Esophagus squamous epithelium (tissue), 5 donors: ENCODE measurements at places on chromosomes 5 and 9.

DNA sequence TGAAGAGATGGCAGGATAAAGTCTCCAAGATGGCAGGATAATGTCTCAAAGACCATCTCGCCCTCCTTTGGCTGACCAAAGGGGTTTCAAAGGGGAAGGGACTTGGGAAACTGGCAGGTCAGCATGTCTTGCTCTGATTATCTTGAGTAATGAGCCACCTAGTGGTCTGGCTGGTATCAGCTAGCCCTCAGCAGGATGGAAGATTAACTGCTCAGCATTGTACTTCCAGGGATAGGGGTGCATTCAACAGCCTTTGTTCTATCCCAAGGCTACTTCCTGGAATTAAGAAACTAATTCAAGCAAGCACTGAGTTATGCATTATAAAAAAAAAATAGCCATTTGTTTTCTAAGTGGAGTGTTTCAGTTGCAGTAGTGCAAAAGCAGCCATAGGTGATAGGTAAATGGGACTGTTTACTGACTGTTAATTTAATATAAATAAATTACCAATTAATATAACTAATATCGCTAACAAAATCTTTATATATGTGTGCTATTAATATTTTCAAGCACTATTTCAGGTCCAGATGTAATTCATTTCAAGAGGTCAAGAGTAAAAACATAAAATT is 555.5 kb downstream of the CDH9 start:
- no peak for DNase-seq

- DNase-seq: no peak
These were observed 1944.2 kb upstream of the NUDT12 start for GRCh38 chr5:105506692-105507277.

DNA sequence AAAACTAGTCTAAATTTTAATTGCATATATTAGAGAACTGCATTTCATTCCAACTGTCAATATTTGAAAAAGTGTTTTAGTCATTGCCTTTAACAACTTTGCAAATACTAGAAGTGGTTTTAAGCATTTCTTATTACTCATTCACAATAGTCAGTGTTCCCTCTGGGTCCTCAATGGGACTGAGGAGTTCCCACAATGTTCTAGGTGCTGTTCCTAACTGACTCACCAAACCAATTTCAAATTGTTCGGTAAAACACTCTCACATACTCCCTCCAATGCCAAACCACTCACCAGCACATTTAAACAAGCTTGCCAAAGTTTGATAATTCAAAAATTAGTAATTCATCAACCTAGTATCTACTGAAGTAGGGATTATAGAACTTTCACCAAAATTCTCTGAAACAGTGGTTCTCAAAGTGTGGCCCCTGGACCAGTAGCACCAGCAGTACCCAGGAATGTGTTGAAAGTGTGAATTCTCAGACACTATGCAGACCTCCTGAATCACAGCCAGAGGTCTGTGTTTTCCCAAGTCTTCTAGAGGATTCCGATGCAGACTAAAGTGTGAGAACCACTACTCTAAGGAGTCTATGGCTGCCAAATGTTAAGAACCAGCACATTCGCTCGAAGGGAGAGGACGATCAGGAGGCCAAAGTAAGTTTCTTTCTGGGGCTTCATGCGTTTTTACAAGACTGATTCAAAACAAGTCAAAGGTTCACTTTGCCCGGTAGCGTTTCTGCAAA is 72.8 kb downstream of the APBA1 start:
- DNase-seq: no peak

GRCh38 chr9:76581731-76582130 is 122.7 kb downstream of the GCNT1 start:
- no peak for DNase-seq

- DNase-seq: no peak
These were observed 701.6 kb downstream of the MTRR start for GRCh38 chr5:8570528-8570927.

DNA sequence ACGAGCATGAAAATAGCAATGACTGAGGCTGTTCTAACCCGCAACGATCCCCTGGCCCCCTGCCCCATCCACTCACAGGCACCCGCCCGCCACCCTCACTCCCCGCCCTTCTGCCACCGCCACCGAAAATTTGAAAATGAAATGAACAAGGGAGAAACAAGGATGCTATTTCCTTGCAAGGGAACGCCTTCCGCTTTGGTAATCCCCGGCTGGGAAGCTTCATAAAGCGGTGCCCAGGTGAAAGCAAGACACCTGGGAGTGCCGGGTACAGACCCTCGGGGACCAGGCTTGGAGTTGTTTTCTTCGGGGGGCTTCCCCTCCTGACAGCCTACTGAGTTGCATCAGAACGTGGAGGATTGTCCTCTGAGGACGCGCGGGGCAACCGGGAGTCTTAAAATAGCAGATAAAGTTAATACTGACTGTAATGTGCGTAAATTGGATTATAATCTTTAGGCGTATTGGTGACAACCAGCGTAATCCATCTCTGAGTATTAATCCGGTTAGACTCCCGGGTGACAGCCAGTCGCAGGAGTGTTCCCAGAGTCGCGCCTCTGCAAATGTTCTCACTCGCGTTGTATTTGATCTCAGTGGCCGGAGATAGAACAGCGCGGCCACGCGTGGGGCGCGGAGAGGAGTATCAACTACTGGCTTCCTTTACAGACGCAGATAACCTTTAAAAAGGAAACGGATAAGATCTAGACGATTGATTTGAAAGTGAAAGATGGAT is 885 bp upstream of the MLLT3 start:
- no peak for DNase-seq

GRCh38 chr5:39201160-39201780 is 18.1 kb downstream of the FYB1 start:
- DNase-seq: no peak

GRCh38 chr5:172816925-172817562 is 17.0 kb upstream of the ERGIC1 start:
- DNase-seq: no peak

GRCh38 chr5:132420706-132421272 is 51.3 kb downstream of the SLC22A5 start:
- DNase-seq: no peak

GRCh38 chr9:27423915-27424710 is 100.0 kb upstream of the IFNK start:
- DNase-seq: no peak

DNA sequence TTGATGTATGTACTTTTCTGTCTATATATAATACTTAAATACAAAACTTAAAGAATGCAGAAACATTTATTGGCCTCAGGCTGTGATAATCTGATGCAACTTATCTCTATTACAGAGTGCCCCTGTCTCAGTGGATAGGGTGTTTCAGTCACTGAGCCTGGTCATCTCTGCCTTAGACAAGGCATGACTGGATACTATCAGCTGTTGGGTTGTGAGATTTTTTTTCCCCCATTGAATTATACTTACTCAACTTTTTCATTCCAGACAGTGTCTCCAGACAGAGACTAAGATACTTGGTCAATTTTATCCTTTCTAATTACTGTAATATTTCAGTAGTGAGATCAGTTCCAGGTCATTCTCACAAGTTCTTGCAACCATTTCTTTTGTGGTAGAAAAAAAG is 26.7 kb downstream of the XRCC4 start:
- DNase-seq: no peak

DNA sequence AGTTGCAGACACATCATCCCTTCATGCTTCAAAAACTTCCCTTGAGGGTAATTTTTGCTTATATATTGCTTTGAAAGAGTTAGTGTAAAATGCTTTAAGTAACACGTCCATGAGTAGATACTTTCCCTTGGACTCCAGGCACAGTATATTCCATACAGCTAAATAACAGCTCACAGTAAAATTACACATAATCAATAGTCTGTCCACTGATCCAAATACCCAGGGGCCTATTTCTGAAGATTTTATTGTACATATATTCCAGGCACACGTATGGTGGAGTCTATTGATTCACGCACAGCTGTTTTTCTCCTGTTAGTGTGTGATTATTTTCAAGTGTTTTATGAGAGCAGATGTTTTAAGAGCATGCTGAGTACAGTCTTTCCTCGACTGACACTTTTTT is 223.7 kb upstream of the GRAMD2B start:
- no peak for DNase-seq

DNA sequence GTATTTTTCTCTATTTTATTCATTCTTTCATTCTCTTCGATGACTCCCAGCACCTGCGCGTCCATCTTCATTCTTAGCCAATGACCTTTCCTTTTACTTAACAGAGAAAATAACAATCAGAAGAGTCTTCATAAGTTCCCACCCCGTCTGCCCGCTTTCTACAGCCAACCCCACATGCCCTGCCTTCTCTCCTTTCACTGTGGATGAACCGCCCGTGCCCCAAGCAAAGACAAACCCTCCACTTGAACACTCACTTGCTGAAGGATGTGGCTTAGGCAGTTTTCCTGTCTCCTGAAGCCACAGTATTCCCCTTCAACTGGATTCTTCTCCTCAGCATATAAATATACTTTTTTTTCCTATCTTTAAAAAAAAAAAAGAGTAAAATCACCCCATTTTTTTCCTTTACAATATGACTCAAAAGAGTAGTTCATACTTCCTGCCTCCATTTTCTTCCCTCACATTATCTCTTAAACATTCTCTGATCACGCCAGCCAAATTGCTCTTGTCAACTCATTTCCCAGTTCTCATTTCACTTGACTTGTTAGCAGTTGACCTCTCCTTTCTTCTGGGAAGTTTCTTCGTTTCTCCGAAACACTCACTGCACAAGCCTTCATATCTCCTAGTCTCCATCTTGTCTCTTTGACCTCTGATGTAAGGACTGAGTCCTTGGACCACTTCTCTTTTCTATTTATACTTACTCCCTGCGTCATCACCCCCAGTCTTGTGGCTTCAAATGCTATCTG is 11.1 kb downstream of the NIPSNAP3B start:
- no peak for DNase-seq

DNA sequence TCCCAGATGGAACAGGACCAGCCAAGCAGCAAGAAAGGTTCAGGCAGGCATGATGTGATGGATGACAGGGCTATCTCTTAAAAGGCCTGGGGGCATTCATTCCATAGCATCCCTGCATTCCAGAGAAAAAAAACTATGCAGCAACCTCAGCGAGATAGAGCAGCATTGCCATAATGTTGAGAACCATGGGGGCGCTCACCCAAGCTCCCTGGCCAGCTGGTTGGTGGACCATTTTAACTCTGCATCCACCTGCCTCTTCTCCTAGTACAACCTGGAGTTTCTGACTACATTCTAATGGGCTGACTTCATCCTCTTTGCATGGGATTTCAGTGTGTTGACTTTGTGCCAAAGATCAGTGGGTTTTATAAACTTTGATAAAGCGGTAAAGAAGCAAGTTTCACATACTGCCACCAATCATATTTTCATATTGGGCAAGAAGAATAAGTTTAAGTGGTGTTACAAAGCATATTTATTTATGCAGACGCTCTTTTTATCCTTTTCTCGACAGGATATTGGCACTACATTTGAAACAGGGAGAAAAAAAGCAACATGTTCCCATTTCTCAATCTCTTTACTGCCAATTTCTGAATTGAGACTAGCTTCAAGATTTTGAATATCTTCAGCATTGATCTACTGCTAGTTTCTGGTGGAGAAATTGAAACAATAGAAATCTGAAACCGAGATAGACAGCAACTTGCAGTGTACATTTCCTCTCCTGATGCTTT is 378.3 kb upstream of the WWC1 start:
- no peak for DNase-seq

GRCh38 chr5:24602188-24602587 is 42.6 kb downstream of the CDH10 start:
- DNase-seq: no peak

GRCh38 chr5:156396063-156396829 is 69.3 kb downstream of the SGCD start:
- DNase-seq: no peak

- no peak for DNase-seq
These were observed 53.9 kb upstream of the UBAC1 start for GRCh38 chr9:136014924-136015633.

GRCh38 chr5:40210694-40211093 is 469.0 kb upstream of the PTGER4 start:
- no peak for DNase-seq

DNA sequence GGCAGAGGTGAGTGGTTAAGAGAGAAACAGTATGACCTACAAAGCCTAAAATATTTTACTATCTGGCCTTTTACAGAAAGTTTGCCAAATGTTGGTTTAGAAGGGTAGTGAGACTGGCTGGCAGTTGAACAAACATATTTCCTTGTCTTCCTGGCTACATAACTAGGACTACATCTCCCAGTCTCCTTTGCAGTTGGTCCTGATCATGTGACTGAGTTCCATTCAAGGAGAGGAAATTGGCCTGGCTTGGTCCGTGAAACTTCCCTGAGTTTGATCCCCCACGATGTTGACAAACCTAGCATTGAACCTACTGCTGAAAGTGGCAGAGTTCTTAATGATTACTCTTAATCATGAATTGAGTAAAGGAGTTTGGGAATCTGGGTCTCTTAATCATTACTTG is 280.8 kb downstream of the SLIT3 start:
- DNase-seq: no peak

DNA sequence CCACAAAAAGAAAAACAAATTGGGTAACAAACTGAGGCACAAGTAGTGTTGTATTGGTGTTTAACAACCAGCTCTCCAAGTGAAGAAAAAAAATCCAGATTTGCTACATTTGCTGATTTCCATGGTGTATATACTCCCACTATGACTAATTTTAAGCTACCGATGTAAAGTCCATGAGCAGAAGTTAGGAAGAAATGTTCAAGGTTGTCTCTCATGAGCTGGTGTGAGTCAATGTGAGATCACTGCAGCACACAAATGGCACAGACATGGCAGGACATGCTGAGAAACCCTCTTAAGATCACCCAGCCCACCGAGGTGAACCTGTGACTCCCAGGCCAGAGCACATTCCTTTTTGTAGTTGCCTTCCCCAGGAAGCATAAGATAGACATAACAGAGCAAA is 36.2 kb downstream of the SLC44A1 start:
- no peak for DNase-seq

GRCh38 chr9:73023025-73023541 is 70.2 kb upstream of the ALDH1A1 start:
- no peak for DNase-seq

DNA sequence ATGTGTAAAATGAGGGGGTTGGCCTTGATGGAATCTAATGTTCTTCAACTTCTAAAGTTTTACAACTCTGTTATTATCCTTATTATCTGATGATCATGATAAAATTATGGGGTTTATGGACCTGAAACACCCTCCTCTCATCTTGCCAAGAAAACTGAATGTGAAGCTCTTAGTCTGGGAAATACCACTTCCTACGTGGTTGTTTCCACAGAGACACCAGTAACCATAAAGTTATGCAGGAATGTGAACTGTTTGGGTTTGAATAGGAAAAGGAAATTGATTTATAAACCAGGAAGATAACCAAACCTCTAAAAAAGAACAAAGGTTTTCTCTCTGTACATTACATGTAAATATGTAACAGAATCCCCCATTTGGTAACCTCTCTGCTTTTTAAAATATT is 28.3 kb upstream of the RAI14 start:
- no peak for DNase-seq

- DNase-seq: no peak
These were observed 19.6 kb upstream of the C5orf47 start for GRCh38 chr5:173969167-173970049.
